ENCODE measurements at places on chromosomes 2 and 18.

GRCh38 chr2:63780518-63781155, 61.1 kb upstream of the UGP2 start:
- no peak for DNase-seq

GRCh38 chr2:138716183-138716582, 64.0 kb downstream of the NXPH2 start:
- DNase-seq = no peak

DNA sequence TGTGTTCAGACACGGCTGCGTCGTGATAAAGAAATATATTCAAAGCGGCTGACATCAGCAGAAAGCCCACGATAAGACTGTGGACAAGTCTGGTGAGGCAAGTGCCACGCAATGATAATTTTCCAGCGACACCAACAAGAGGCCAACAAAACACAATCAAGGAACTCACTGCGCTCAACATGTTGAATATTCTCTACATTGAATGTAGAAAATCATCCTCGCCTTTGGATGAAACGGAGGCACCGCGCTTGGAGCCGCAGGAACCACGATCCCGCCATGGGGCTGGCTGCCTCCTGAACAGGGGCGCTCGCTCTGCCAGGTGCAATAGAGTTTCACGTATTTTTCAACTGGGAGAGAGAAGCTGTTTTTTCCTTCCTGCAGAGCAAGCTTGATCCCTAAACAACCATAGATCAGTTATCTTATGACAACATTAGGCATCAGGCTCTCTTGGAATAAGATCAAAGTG, 220.3 kb downstream of the ATAD2B start:
- no peak for DNase-seq

GRCh38 chr2:236947896-236948295, 137.8 kb upstream of the COPS8 start:
- DNase-seq = no peak

DNA sequence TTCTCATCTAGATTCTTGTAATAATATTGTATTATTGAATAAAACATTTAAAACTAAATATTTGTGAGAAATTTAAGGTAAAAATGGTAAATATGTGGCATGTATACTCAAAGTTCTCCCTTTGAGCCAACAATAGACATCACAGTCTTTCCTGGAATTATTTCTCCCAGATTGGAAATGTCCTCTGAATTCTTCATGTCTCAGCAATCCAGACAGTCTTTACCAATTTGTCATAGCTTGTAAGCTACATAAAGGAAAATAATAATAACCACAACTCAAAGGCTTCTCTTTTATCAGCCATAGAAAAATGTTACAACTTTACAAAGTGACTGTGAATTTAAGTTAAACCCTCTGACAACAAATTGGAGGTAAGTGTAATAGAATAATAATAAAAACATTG, 784.9 kb downstream of the EPHA4 start:
- no peak for DNase-seq

DNA sequence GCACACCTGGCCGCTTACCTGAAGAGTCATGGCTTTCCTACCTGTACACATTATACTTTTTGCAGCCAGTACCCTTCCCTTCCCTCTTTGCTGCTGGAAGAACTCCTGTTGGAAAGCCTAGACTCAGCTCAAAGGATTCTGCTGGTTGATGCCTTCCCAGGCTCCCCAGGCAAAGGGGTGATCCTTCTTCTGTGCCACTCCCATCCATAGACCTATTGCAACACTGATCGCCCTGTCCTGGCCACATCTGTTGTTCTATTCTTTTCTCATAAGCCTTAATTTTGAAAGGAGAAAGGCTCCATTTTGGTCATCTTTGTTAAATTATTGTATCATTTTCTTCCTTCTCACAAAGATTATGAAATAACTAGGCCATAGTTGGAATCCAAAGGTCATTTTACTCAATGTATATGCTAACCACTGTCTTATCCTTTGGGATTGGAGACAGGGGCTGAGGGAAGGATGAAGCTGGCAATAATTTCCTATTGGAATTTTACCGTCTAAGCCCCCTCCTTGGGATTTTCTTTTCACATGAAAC, 3.4 kb upstream of the PRKCE start:
- DNase-seq = no peak

- no peak for DNase-seq
Observed at GRCh38 chr2:180314086-180314485, 307.0 kb upstream of the CWC22 start.

DNA sequence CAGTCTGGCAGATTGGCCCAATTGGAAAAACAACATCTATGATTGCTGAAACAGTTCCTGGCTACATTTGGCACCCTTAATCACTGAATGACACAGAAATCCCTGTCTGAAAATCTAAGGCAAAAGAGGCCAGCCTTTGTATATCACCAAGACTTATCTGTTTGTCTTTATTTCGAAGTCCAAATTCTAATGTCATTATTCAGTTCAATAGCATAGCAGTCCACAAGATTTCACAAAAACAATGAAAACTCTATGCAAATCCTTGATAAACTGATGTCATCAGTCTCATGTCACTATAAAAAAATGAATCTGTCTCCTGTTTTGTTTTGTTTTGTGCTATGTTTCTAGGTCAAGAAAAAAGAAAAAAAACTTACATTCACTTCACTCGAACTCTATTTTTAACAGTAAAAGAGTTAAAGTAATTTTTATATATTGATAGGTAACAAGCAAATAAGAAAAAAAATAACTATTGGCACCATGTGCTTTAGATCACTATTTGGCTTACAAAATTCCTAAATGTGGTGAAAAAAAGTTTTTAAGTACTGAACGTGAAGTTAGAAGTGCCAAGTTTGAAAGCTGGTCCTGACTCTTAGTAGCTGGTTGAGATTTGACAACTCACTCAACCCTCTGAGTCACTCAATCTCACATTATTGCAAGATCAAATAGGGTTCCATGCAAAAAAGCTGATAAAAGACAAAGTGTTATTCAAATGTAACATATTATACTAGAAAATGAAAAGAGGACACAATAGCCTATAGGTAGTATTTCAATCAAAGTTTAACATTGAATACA, 359.3 kb downstream of the IRS1 start:
- no peak for DNase-seq

- DNase-seq = no peak
Observed at GRCh38 chr18:78679613-78680260, 299.9 kb upstream of the SALL3 start.

GRCh38 chr2:191202881-191203397, 42.3 kb upstream of the MYO1B start:
- DNase-seq = no peak

Data from stimulated activated CD4-positive, alpha-beta T cell treated with anti-CD3 and anti-CD28 coated beads, Interleukin-2, amount 100 ng/mL, for 24 hours (primary cell).